ENCODE measurements at places on chromosomes 11 and 22.

GRCh38 chr11:32487270-32487669, 51.9 kb upstream of the WT1 start:
- no peak overlapping the region for H3K27ac ChIP-seq
- peaks cover 27% of the 10 kb centered on the region for H3K27me3 ChIP-seq
- H3K4me3 ChIP-seq = no peak overlapping the region
- H3K4me1 ChIP-seq = no peaks in the 10 kb centered on the region

- peaks cover 29% of the 10 kb centered on the region for H3K36me3 ChIP-seq
- H3K27me3 ChIP-seq = no peaks in the 10 kb centered on the region
- peaks cover 72% of the 10 kb centered on the region for H3K4me1 ChIP-seq
- DNase-seq = no peak
These were observed 22.0 kb downstream of the PACSIN2 start for GRCh38 chr22:42992886-42993479.

GRCh38 chr11:111691176-111691575, 75.0 kb downstream of the PPP2R1B start:
- H3K4me3 ChIP-seq = no peak overlapping the region
- H3K27me3 ChIP-seq = no peaks in the 10 kb centered on the region
- peaks cover 42% of the 10 kb centered on the region for H3K4me1 ChIP-seq
- DNase-seq = no peak
- peaks cover 14% of the 10 kb centered on the region for H3K36me3 ChIP-seq
- H3K27ac ChIP-seq = no peak overlapping the region

- H3K27me3 ChIP-seq = peaks cover 22% of the 10 kb centered on the region
- peaks cover 41% of the 10 kb centered on the region for H3K4me1 ChIP-seq
- peak overlapping the region; percentile 41 for H3K4me3 ChIP-seq
- H3K27ac ChIP-seq = peak overlapping the region; percentile 36
- peak; percentile 97 for DNase-seq
These were observed 4.5 kb downstream of the GAS2L1 start for GRCh38 chr22:29310863-29311339.

DNA sequence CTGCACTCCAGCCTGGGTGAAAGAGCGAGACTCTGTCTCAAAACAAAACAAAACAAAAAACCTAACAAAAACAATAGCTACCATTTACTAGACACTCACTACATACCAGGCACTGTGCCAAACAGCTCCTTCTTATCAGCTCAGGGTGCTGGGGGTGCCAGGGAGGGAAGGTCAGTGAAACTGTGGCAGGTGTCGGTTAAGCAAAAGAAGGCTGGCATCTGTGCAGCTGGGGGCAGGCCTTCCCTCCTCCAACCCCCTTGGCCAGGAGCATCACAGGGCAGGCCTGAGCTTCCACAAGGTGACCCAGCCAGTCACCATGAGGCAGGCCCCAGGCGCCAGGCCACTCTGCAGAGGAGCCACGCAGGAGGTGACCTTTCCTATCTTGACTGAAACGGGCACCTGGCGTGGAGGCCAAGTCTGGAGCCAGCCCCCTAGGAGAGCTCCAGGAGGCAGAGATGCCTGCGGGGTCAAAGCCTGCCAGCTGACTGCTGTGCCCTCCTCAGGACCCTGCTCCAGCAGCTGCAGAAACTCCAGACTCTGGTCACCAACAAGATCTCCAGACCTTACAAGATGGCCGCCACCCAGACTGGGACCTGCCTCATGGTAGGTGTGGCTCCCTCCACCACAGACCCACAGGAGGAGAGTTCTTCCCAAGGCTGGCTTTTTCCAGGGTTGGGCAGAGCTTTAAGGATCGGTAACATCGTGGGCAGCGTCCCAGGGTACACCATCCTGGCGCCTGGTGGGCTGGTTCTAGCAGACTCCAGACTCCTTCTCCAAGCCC, 31.3 kb upstream of the DGKZ start:
- H3K4me3 ChIP-seq = no peak overlapping the region
- DNase-seq = peak; percentile 57
- no peak overlapping the region for H3K27ac ChIP-seq
- H3K36me3 ChIP-seq = peaks cover 10% of the 10 kb centered on the region
- H3K27me3 ChIP-seq = peaks cover 30% of the 10 kb centered on the region
- peaks cover 16% of the 10 kb centered on the region for H3K4me1 ChIP-seq

- H3K4me1 ChIP-seq = no peaks in the 10 kb centered on the region
- peaks cover 90% of the 10 kb centered on the region for H3K27me3 ChIP-seq
- no peak for DNase-seq
- no peak overlapping the region for H3K4me3 ChIP-seq
- H3K36me3 ChIP-seq = peaks cover 6% of the 10 kb centered on the region
- no peak overlapping the region for H3K27ac ChIP-seq
These were observed 51.3 kb downstream of the IGLL5 start for GRCh38 chr22:22938672-22939587.

GRCh38 chr11:4211991-4212390, 117.4 kb downstream of the RRM1 start:
- H3K27me3 ChIP-seq = peaks cover 56% of the 10 kb centered on the region
- H3K36me3 ChIP-seq = no peaks in the 10 kb centered on the region
- DNase-seq = no peak
- no peaks in the 10 kb centered on the region for H3K4me1 ChIP-seq

- H3K4me3 ChIP-seq = no peak overlapping the region
- no peaks in the 10 kb centered on the region for H3K36me3 ChIP-seq
- no peaks in the 10 kb centered on the region for H3K4me1 ChIP-seq
These were observed 1511.1 kb downstream of the BRD1 start for GRCh38 chr22:48316257-48317250.

- H3K4me1 ChIP-seq = peaks cover 20% of the 10 kb centered on the region
- peaks cover 33% of the 10 kb centered on the region for H3K36me3 ChIP-seq
- DNase-seq = no peak
- H3K27ac ChIP-seq = no peak overlapping the region
These were observed 658 bp downstream of the STIP1 start for GRCh38 chr11:64186492-64187165.

DNA sequence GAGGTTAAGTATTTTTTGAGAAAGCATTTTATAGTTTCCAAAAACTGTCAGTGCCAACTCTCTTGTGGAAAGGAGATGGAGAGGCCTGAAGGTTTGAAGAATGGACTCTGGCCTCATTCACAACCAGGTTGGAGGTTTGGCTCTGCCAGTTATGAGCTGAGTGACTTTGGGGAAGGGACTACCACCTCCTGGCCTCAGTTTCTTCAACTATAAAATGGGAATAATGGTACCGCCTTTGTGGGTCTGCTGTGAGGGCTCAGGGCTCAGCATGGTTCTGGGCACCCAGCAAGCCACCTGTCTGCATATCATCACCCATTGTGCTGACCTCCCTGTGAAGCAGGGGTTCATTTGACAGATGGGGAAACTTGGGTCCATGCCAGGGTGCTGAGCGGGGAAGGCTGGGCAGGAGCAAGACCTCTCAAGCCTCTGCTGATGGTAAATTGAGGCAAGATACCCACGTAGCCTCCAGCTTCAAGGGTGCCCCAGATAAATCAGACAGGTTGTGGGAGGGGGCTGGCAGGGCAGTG, 3.5 kb upstream of the LIF start:
- DNase-seq = no peak
- peaks cover 100% of the 10 kb centered on the region for H3K36me3 ChIP-seq
- no peaks in the 10 kb centered on the region for H3K27me3 ChIP-seq
- H3K27ac ChIP-seq = peak overlapping the region; percentile 98
- H3K4me3 ChIP-seq = peak overlapping the region; percentile 53
- peaks cover 68% of the 10 kb centered on the region for H3K4me1 ChIP-seq

DNA sequence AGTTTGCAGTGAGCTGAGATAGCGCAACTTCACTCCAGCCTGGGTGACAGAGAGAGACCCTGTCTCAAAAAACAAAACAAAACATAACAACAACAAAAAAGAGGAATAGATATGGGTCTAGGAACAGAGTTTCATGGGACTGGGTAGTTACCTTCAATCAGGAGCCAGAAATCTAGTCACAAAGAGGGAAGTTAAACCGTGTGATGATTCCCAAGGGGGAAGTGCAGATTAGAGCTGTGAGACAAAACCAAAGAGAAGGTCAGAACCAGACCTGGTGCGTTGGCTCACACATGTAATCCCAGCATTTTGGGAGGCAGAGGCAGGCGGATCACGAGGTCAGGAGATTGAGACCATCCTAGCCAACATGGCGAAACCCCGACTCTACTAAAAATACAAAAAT, 42.1 kb upstream of the LARGE1 start:
- H3K4me3 ChIP-seq = no peak overlapping the region
- H3K27me3 ChIP-seq = no peaks in the 10 kb centered on the region
- no peaks in the 10 kb centered on the region for H3K36me3 ChIP-seq

GRCh38 chr11:2387266-2387987, 10.3 kb downstream of the CD81 start:
- peaks cover 11% of the 10 kb centered on the region for H3K36me3 ChIP-seq
- DNase-seq = no peak
- no peak overlapping the region for H3K4me3 ChIP-seq
- H3K4me1 ChIP-seq = no peaks in the 10 kb centered on the region
- no peaks in the 10 kb centered on the region for H3K27me3 ChIP-seq

DNA sequence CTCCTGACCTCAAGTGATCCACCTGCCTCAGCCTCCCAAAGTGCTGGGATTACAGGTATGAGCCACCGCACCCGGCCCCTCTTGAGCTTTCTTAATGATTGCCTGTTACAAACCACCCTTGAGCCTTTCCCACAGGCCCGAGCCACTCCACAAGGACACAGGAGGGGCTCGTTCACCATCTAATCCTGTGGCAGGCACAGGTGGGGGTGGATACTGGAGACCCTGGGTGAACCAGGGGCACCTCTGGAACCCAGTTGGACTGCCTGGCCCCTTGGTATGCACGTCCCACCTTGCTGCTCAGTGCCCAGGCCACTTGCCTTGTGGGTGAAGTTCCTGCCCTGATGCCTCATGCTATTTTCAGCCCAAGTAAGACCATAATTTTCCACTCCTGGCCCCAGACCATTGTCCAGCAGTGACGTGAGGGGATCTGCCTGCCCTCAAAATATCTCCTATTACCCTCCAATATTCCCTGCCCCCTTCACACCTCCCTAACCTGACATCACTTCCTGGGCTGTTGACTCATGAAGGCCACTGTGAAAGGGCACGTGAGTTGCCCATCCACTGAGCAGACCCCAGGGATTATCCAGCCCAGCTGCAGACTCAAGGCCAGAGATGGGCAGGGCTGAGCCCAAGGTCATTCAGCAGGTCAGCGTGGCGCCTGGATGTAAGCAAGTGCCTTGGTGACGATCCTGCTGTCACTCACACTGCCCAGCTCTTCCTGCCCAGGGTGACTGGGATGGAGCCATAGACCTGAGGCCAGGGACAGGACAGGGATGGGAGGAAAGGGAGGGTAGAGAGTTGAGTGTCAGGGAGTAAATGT, 19.6 kb downstream of the P2RY2 start:
- H3K27ac ChIP-seq = no peak overlapping the region
- no peak overlapping the region for H3K4me3 ChIP-seq

DNA sequence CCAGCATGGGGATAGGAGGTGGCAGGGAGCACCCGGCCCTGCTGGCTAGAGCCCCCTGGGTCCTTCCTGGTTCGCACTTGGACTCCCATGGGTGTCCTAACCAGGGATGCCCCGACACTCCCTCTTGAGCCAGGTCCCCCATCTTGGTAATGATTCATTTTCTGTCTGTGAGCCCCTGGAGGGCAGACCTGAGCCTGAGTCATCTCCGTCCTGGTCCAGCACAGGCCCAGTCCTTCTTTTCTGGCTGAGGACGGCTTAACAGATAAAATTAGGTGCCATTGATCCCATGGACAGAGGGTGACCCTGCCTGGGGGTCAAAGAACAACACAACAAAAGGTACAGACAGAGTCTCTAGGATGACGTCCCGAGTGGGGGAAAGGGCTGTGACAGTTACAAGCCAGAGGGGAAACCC, 3.5 kb downstream of the RHOD start:
- H3K27ac ChIP-seq = peak overlapping the region; percentile 50
- DNase-seq = no peak
- no peaks in the 10 kb centered on the region for H3K27me3 ChIP-seq
- H3K36me3 ChIP-seq = peaks cover 37% of the 10 kb centered on the region

GRCh38 chr22:20503816-20504215, 3.6 kb upstream of the MED15 start:
- no peak for DNase-seq
- H3K4me3 ChIP-seq = no peak overlapping the region
- H3K36me3 ChIP-seq = peaks cover 26% of the 10 kb centered on the region
- no peak overlapping the region for H3K27ac ChIP-seq

- H3K27me3 ChIP-seq = peaks cover 100% of the 10 kb centered on the region
- no peak overlapping the region for H3K27ac ChIP-seq
- DNase-seq = no peak
- H3K4me1 ChIP-seq = no peaks in the 10 kb centered on the region
- H3K4me3 ChIP-seq = no peak overlapping the region
These were observed 30.1 kb upstream of the MPPED1 start for GRCh38 chr22:43381693-43382092.

DNA sequence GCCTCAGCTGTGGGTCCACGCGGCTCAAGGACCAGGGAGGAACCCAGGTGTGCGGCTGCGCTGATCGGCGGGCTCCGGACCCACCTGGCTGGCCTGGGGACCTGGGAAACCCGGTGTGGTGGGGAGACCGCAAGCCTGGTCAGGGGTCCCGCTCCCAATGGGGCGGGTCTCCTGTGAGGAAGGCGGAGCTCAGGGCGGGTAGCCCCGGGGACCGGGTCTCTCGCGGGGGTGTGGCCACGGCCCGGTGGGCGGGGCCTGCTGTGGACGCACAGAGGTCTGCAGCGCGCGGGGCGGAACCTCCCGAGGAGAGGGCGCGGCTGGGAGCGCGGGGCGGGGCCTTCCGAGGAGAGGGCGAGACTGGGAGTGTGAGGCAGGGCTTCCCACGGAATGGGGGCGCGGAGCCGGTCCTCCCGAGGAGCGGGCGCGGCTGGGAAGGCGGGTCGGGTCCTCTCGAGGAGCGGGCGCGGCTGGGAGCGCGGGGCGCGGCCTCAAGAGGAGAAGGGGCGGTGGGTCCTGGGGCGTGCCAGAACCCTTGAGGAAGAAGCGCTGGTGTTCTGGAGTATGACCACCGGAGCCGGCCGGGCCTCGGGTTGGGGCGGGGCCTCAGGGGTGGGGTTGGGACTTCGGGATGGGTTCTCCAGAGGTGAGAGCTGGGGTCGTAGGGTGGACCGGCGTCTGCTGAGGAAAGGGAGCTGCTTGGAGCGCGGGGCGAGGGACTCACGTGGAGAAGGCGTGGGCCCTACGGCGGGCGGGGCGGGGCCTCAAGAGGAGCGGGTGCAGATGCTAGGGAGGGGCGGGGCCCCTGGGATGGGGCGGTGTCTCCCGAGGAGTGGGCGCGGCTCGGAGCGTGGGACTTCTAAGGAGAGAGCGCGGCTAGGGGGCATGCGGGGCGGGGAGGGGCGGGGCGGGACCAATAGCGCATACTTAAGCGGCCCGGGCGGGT, 20.8 kb downstream of the DGCR6L start:
- H3K27me3 ChIP-seq = peaks cover 87% of the 10 kb centered on the region
- H3K36me3 ChIP-seq = peaks cover 26% of the 10 kb centered on the region
- peaks cover 15% of the 10 kb centered on the region for H3K4me1 ChIP-seq
- DNase-seq = peak; percentile 79
- peak overlapping the region; percentile 83 for H3K4me3 ChIP-seq

GRCh38 chr11:31254415-31254814, 115.1 kb downstream of the DCDC1 start:
- H3K27ac ChIP-seq = no peak overlapping the region
- no peaks in the 10 kb centered on the region for H3K4me1 ChIP-seq
- peaks cover 37% of the 10 kb centered on the region for H3K27me3 ChIP-seq
- no peak for DNase-seq
- H3K4me3 ChIP-seq = no peak overlapping the region
- H3K36me3 ChIP-seq = no peaks in the 10 kb centered on the region

- no peaks in the 10 kb centered on the region for H3K36me3 ChIP-seq
- no peak overlapping the region for H3K27ac ChIP-seq
- DNase-seq = no peak
- H3K27me3 ChIP-seq = peaks cover 62% of the 10 kb centered on the region
- H3K4me1 ChIP-seq = no peaks in the 10 kb centered on the region
These were observed 7.2 kb upstream of the FLRT1 start for GRCh38 chr11:64028398-64029115.
